ENCODE measurements at places on chromosomes 5 and 9. TPM values are rescaled to one million over a fixed set of nuclear protein-coding genes. Genes with fewer than 3 reads are reported as not detected.

DNA sequence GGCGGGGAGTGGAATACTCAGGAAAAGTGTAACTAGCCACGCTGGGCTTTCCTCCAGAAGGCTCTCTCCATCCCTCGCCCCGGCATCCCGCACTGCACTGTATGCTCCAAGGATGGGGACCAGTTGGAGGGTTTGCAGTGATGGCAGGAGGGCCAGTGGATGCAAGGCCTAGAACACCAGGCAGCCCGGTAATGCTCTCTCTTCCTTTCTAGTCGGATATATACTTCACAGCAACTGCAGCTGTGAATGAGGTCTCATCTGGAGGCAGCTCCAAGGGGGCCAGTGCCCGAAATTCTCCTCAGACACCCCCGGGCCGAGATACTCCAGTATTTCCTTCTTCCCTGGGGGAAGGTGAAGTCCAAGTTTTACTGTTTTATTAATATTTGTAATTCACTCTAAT lies 10.0 kb upstream of the SLC2A8 start:
- DNase-seq: no peak

DNA sequence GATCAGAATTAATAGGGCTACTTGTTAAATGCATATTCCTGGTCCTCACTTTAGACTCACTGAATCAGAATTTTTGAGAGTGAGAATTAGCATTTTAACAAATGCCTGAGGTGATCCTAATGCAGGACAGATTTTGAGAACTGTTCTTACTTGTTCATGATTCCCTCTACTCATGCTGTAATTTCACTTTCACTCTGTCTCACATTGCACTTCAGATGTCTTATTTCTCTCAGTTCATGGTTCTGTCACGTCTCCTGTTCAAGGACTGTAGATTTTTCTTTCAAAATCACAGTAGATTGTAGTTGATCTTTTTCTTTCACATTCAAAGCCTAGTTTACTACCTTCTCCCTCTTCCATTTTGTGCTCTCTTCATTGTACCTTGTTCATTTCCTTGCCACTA lies 54.3 kb downstream of the ADGRV1 start:
- DNase-seq: no peak

DNA sequence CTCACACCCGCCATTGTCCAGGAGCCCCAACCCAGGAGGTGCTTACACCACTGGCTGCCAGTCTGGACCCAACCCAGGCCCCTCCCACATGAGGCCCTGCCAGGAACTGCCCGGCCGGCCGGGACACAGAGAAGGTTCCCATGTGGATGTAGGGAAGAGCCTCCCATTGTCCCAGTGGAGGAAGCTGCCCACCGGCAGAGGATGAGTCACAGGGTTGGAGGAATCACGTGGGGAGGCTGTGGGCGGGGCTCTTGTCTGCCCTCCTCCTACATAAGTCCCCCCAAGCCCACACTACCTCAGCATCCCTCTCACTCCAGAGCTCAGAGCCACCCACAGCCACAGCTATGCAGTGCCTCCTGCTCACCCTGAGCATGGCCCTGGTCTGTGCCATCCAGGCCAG lies 26.1 kb downstream of the PAEP start:
- no peak for DNase-seq

DNA sequence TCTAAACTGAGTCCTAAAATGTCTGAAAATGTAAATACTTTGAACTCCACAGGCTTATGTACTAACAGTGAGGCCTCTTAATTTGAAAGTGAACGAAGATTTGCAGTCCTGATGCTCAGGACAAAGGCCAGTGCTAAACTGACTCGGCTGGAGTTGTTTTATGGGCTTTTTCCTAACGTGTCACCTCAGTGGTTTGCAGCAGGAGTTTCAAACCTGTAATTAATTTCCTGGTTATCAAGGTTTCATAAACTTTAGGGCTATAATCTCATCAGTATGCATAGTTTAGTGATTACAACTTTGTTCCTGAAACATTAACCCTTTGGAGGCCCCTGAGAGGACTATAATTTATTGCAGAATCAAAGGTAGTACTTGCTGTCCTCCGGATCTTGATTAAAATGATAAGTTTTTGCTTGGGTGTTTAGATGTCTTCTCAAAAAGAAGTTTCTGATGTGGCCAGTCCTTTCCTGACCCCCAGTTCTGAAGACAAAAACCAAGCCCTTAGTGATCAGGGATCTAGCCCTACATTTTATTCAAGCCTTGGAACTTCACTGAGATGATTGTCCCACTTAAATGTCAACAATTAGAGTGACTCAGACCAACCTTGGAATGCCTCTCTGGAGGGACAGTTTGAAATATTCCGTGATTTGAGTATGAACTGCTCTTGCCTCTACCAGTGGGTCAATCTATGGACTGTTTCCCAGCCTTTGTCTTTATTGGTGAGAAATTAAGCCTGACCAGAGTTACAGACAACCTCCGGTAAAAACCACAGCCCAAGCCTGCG lies 11.1 kb upstream of the S100Z start:
- no peak for DNase-seq

DNA sequence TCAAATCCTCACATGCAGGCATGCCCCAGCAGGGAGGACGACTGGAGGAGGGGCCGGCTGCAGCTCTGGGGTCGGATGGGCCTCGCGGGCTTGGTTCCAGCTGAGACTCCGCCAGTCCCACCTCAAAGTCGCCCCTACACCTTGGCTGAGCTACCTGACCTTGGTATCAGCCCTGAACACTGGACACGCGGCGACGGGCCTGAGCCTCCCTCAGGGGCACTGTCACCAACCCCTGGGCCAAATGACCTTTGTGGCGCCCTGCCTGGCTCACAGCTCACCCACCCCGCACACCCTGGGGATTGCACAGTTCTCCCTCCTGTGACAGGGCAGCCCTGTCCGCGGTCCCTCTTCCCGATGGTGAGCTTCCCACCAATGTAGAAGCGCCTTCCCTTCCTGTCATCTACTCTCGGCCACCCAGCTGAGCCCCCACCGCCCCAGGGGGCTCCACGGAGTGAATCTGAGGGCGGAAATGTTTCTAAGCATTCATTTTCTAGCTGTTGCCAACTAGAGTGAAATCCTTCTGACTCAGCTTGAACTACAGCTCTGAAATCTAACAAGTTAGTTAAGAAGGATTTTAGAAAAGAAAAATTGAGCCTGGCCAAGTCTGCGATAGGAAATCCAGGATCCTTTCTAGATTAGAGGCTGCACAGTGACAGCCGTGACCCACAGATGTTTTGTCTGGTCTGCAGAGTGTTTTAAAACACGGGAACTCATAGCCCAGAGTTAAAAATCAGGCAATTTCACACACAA lies 138.9 kb upstream of the PHYKPL start:
- DNase-seq: no peak

- no peak for DNase-seq
Measured at GRCh38 chr9:93501406-93501805, 48.0 kb upstream of the FAM120AOS start.

DNA sequence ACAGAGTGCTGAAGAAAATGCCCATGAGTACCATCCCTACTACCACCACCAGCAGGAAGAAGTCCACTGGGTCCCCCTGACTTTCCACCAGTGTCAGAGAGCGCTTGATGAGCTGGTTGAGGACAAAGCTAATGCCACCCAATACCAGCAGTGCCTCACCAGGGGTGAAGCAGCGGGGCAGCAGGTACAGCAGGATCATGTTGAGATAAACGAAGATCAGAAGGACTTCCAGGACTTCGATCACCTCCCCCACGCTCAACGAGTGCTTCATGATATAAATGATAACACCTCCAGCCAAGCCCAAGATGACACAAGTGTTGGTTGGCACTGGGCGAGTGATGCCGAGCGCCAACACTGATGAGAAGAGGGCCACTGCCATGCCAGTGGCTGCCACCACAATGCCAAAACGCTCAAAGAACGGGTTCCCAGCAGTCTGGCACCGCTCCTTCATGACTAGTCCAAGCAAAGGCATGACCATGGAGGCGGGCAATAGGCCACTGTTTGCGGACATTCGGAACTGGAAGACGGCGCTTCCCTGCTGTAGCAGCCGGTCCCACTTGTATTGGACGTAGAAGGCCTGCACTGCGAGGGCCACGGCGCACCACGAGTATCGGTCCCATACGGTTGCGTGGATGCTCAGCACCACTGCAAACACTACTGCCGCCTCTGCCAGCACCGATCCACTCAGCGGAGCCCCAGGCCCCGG lies 679 bp downstream of the DOLK start:
- peak; percentile 48 for DNase-seq

GRCh38 chr5:72600391-72600981 lies 93.3 kb upstream of the ZNF366 start:
- DNase-seq: no peak

DNA sequence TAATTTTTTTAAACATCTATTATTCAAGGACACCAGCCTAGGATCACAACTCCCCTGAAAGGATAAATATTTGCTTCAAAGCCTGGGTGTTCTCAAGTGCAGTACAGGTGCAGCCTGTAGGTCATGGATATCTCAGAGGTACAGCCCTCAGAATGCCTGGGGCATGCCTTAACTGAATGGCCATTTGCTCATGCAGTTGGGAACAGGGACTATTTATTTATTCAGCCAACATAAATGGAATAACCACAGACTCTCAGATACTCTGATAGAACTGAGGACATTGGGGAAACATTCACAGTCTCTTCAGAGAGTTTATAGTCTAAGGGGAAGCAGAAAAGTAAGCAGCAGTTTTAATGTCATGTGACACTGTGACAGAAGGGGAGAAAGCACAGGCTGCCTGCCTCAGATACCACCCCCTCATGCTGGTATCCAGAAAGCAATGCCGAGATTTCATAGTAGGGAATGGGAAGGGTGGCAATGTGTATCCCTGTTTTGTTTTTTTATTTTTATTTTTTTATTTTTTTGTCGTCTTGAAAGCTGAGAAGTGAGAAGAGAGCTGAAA lies 112.6 kb downstream of the MACIR start:
- no peak for DNase-seq

- no peak for DNase-seq
Measured at GRCh38 chr9:35980289-35981011, 22.5 kb upstream of the OR2S2 start.

DNA sequence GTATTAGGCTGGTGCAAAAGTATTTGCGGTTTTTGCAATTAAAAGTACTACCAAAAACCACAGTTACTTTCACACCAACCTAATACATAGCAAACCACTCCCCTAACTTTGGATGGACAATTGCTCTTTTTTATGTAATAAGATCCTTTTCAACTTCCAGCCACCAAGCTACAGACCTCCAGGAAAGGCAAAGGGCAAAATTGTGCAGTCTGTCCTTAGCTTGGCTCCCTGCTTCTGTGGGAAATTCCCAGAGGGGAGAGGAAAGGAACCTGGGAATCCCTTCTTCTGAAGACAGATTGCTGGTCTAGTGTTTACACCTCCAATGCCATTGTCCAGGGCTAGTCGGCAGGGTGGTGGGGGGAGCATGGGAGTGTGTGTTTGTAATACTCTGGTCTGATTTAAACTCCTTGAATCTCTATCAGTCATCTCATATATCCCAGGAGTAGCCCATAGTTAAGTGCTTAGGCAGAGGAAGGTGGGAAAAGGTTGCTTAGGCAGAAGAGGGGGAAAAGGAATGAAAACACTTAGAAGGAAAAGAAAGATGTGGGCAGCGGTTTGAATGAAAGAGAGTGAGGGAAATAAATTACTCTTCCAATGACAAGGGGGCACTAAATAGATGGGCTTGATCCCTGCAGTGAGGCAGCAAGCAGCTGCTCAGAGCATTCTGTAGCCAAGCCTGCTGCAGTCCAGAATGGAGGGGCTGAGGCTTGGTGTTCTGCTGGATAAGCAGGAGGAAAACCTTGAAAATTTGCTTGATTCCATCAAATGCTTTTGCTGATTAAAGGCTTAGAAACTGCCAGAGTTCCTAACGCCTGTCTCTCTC lies 86.9 kb upstream of the MAP1B start:
- DNase-seq: no peak

DNA sequence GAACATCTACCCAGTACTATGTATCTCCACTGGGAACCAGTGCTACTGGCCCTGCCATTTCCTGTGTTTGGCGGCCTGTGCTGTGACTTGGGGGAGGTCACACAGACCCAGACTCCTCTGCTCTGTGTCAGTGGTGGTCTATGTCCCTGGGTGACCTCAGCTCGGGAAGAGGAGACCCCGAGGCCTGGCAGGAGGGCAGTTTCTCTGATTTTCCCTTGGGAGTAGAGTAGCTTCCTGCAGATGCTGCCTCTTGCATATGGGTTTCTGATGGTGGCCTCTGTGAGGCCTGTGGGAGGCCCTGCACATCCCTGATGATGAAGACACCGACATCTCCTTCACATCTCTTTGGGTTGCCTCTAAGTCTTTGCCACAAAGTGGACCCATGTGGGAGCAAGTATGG lies 13.0 kb upstream of the SMIM32 start:
- no peak for DNase-seq

- no peak for DNase-seq
Measured at GRCh38 chr9:1910269-1910811, 104.8 kb upstream of the SMARCA2 start.

DNA sequence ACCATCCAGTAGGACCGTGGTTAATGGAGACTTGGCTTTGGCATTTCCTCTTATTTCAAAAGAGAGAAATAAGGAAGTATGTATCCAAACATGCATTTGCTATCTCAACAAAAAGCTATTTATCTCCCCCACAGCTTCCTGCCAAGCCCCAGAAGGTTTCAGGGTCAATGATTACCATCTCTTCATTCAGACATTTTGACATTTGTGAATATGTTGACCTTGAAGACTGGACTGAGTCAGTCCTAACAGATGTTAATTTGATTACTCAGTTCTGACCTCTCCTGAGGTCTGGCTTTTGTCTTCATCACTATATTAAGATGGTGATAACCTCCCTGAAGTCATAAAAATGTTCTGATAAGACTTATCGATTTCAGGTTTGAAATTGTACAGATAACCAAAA lies 479.4 kb downstream of the AGTPBP1 start:
- no peak for DNase-seq

GRCh38 chr5:181105391-181106025 lies 25.5 kb downstream of the OR2V1 start:
- DNase-seq: no peak

DNA sequence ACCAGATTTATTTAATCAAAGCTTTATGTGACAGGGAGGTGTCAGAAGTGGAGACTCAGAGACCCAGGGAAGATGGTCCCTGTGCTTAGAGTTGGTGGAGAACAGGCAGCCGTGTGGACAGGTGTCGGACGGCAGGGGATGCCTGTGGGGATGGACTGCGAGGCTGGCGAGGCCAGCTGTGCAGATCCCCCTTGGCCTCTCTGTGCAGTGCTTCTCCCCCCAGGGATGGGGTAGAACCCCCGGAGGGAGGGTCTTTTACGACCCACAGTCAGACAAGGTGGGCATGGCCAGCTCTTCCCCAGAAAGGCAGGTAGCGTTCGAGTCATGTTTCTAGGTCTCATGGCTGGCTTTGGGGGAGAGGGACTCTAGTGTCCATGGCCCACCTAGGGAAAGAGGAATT lies 4.7 kb upstream of the SLC2A6 start:
- peak; percentile 9 for DNase-seq

The WDR38 gene
- total RNA-seq: not detected

The CCDC171 gene
- total RNA-seq: 1.8 TPM

The SPAG8 gene
- 1.3 TPM for total RNA-seq

The TRIM14 gene
- 4.3 TPM for total RNA-seq

The FAM200C gene
- total RNA-seq: 4.2 TPM

The CDK9 gene
- 58.3 TPM for total RNA-seq

The SMIM33 gene
- not detected for total RNA-seq

The LCN1 gene
- 2.0 TPM for total RNA-seq
